Activated naive CD8-positive, alpha-beta T cell treated with anti-CD3 and anti-CD28 coated beads, Interleukin-2, amount 10 ng/mL, durations not matched to agents 7 days and 5 days (primary cell): ENCODE measurements at places on chromosomes 1 and 21. TPM values are rescaled to one million over a fixed set of nuclear protein-coding genes. Genes with fewer than 3 reads are reported as not detected.

Gene TSSK3
- 0.51 TPM for total RNA-seq

Gene CRP
- total RNA-seq = not detected

Gene CHODL
- total RNA-seq = 0.31 TPM

Gene TCHHL1
- total RNA-seq = not detected

Gene S100A7
- not detected for total RNA-seq

Gene GNG4
- not detected for total RNA-seq

DNA sequence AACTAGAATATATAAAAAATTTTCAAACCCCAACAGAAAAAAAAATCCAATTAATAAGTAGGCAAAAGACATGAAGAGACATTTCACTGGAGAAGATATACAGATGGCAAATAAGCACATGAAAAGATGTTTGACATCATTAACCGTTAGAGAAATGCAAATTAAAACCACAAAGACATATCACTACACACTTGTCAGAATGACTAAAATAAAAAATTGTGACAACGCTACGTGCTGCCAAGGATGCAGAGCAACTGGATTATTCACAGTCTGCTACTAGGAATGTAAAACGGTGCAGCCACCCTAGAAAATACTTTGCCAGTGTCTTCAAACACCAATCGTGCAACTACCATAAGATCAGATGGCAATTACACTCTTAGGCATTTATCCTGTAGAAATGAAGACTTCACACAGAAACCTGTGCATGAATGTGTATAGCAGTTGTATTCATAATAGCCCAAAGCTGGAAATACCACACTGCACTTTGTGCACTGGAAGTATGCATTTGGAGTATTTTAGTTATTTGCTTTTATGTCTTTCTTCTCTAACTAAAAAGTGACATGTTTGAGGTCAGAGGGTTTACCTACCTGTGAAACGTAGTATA lies 75.3 kb upstream of the PALMD start:
- no peak overlapping the region for H3K27ac ChIP-seq
- H3K27me3 ChIP-seq = peaks cover 25% of the 10 kb centered on the region
- H3K4me3 ChIP-seq = no peak overlapping the region
- no peak for DNase-seq

DNA sequence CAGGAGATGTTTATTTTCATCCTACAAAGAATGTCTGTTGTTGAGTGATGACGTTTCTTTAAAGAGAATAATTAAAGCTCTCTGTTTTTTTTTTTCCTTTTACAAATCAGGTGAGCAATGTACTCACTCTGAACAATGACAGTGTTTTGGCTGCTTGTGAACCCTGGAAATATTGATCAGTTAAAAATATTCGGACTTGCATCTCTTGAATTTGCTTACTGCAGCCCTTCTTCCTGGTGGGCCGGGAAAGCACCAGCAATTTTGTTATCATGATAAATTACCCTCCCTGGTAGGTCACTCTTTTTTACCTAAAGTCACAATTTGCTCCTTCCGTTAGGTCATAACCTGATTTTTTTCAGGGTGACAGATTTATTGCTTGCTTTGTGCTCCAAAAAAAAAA lies 72.3 kb upstream of the NR5A2 start:
- DNase-seq = no peak
- H3K27ac ChIP-seq = no peak overlapping the region
- no peaks in the 10 kb centered on the region for H3K36me3 ChIP-seq
- H3K27me3 ChIP-seq = peaks cover 34% of the 10 kb centered on the region
- no peak overlapping the region for H3K4me3 ChIP-seq

GRCh38 chr1:230064283-230064682 lies 2.8 kb upstream of the GALNT2 start:
- H3K4me3 ChIP-seq = no peak overlapping the region
- H3K27me3 ChIP-seq = peaks cover 4% of the 10 kb centered on the region
- peaks cover 5% of the 10 kb centered on the region for H3K36me3 ChIP-seq
- H3K27ac ChIP-seq = no peak overlapping the region

DNA sequence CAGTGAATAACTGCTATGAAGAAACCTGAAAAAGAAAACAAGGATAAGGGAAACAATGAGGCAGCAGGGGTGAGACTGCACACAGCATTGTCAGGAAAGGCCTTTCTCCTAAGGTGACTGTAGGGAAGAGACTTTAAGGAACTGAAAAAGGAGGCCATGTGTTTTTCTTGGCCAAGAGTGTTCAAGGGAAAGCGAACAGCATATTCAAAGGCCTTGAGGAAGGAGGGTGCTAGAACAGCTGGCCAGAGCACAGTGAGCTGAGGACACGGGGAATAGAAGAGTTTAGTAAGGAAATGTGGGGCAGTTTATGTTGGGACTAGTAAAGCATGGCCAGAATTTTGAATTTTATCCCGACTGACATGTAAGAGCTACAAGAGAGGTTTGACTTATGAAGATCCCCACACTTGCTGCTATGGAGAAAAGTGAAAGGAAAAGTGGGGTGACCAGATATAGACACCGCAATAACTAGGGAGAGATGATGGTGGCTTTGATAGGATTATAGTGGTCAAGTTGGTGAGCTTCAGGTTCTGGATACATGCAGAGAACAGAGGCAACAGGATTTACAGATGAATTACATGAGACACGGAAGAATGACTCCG lies 1.4 kb downstream of the RWDD2B start:
- peak overlapping the region; percentile 81 for H3K27ac ChIP-seq
- no peak for DNase-seq
- H3K4me3 ChIP-seq = peak overlapping the region; percentile 85
- H3K4me1 ChIP-seq = peaks cover 25% of the 10 kb centered on the region
- H3K27me3 ChIP-seq = no peaks in the 10 kb centered on the region

- no peaks in the 10 kb centered on the region for H3K36me3 ChIP-seq
- no peak overlapping the region for H3K27ac ChIP-seq
- no peaks in the 10 kb centered on the region for H3K4me1 ChIP-seq
- DNase-seq = no peak
- no peak overlapping the region for H3K4me3 ChIP-seq
These were observed 39.6 kb upstream of the PBX1 start for GRCh38 chr1:164519426-164519825.

DNA sequence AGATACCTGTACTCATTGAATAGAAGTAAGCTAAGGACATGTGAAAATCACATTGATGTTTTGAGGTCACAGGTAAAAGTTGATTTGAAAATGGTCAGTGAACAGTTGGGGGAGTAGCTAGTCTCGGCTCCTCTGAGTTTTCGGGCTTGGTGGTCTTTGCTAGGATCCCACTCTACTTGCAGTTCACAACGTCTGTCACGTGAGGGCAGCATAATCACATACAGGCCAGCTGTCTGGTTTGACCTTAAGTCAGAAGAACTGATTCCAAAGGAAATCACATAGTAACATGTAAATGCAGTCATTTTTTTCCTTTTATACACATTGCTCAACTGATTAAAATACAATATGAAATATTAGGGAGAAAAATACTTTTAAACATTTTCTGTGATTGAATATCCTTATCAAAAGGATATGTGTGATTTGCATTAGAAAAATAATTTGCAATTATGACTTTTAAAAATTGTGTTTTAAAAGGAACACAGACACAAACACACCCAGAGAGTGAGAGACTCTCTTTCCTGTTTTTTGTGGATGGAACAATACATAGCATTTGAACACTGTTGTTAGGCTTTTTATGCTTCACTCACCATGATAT lies 21.8 kb upstream of the PDC start:
- no peaks in the 10 kb centered on the region for H3K4me1 ChIP-seq
- no peak overlapping the region for H3K4me3 ChIP-seq
- peak; percentile 44 for DNase-seq

- H3K36me3 ChIP-seq = peaks cover 7% of the 10 kb centered on the region
- H3K4me1 ChIP-seq = peaks cover 2% of the 10 kb centered on the region
- H3K27ac ChIP-seq = no peak overlapping the region
These were observed 18.1 kb downstream of the PLOD1 start for GRCh38 chr1:11952455-11953109.
